AG10803 (cell line): ENCODE measurements at places on chromosomes 12 and 14.

- no peak for DNase-seq
Measured at GRCh38 chr12:62977883-62978282, 42.9 kb upstream of the PPM1H start.

GRCh38 chr12:6703631-6704030 is 3.0 kb upstream of the PIANP start:
- DNase-seq = no peak

- DNase-seq = no peak
Measured at GRCh38 chr12:26496170-26496569, 300.8 kb downstream of the SSPN start.

- no peak for DNase-seq
Measured at GRCh38 chr12:103672401-103673119, 85.5 kb downstream of the STAB2 start.

DNA sequence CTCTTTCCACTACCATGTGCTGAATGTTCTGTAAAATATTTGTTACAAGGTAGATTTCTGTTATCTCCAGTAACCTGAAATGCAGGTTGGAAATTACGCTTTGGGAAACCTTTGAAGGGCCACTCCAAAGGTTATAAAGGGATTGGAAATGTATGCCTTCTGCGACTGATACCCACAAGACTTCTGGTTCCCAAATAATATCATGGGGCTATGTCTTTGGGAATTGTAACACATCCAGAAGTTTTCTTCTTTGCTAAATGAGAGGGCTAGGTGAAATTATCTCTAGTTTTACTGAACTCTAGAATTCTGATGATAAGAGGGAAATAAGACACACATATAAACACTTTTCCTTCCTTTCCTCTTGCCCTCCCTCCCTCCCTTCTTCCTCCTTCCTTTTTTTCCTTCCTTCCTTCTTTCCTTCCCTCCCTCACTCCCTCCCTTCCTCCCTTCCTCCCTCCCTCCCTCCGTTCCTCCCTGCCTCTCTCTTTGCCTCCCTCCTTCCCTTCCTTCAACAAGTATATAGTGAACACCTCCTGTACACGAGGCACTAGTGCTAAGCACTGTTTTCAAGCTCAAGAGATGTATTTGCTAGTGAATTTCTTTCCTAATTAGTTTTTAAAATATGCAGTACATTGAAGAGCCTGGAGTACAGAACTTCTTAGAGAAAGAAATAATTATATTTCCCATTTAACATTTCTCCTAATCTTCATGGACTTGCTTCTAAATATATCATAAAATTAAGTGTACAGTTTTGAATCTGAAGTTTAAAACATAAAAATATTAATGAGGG is 10.1 kb downstream of the HMGA2 start:
- no peak for DNase-seq

GRCh38 chr14:96434040-96434439 is 42.1 kb downstream of the AK7 start:
- DNase-seq = no peak
